ENCODE measurements at places on chromosomes 5 and 9.

GRCh38 chr5:168382421-168382820 lies 91.0 kb downstream of the WWC1 start:
- DNase-seq, result no peak

DNA sequence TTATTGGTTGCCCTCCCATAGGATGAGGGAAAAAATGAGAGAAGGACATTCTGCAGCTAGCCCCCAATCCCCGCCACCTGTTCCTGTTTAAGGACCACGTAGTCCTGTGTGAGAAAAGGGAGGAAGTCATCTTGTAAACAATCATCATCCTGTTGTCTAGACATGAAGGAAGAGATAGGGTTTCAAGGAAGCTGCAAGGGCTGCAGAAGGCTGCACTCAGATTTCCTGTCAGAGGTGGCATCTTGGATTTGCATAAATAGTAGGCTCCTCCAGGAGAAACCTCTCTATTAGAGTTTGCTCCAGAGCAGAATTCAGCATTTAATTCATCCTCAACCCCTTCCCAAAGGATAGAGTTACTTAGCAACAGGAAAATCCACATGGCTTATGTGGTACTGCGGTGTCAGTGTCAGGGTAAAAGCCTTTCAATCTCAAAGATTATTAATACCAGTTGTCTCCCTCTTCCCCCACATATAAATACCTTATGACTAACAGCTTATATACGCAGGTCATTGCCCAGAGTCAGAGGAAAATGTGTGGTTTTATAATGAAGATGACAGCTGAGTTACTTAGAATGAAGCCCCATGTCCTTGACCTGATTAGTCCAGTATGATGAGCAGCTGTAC lies 4.6 kb upstream of the DNAJC18 start:
- DNase-seq, result peak; percentile 96

DNA sequence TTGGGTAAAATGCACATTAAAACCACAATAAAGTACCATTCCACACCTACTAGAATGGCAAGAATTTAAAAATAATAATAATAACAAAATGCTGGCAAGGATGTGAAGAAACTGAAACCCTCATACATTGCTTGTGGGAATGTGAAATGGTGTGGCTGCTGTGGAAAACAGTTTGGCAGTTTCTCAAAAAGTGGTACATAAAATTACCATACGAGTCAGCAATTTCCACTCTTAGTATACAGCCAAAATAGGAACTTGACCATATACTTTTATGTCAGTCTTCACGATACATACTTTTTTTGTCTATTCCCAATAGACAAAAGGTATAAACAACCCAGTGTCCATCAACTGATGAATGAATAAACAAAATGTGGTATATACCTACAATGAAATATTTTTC lies 15.6 kb downstream of the FKBP15 start:
- no peak for DNase-seq

- DNase-seq, result no peak
Measured at GRCh38 chr5:45335978-45336377, 360.2 kb downstream of the HCN1 start.

GRCh38 chr9:124788542-124789217 lies 11.7 kb downstream of the OLFML2A start:
- no peak for DNase-seq

DNA sequence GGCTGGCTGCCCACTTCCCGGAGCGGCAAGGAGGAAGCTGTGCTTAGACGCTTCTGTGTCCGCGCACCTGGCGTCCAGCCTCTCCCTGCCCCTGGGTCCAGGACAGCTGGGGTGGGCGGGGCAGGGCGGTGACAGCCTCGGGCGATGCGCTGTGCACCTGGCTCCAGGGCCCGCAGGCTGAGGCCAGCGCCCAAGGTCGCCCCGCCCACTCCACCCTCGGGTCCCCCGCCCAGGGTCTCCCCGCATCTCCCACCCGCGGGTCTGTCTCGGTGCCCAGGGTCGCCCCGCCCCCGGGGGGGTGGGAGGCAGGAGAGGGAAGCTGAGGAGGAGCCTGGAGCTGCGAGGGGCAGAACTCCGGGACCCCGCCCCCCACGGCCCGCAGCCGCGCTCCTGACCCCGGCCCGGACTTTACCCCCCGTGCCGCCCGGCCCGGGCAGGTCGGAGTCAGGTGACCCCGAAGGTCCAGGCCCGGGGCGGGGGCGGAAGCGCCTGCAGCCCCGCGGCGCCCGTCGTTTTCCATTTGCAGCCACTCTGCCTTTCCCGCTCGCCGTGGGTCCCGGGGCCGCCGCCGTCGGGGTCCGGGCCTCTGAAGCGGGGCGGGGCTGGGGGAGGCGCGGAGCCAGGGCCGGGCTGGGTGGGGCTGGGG lies at the start of gene ENTPD8:
Gene ENTPD8, minus strand, starts transcription at position 69 of the 646 bp plus-strand sequence. CDS start 3,072 bp downstream, outside the sequence.
- no peak for DNase-seq

GRCh38 chr5:180126716-180127681 lies 55.4 kb upstream of the RNF130 start:
- no peak for DNase-seq

DNA sequence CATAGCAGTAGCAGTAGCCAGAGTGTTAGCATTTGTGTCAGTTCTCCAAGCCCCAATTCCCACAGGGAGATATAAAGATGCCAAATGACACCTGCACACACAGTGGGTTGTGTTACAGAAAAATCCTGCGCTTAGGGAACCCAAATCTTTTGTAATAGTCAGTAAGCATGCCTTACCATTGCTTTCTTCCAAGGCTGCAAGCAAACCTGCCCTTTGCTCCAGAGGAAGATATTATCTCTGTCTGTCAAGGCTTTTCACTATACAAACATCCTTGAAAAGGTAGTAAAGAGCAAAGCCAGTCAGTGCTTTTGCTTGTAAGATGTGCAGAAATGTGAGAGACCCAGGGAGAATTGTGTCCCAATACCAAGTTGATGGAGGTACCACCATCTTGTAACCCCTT lies 2.9 kb downstream of the ANKDD1B start:
- DNase-seq, result no peak

- DNase-seq, result no peak
Measured at GRCh38 chr5:149140197-149141002, 893 bp upstream of the ABLIM3 start.

- no peak for DNase-seq
Measured at GRCh38 chr9:93918061-93918460, 37.1 kb downstream of the BARX1 start.

DNA sequence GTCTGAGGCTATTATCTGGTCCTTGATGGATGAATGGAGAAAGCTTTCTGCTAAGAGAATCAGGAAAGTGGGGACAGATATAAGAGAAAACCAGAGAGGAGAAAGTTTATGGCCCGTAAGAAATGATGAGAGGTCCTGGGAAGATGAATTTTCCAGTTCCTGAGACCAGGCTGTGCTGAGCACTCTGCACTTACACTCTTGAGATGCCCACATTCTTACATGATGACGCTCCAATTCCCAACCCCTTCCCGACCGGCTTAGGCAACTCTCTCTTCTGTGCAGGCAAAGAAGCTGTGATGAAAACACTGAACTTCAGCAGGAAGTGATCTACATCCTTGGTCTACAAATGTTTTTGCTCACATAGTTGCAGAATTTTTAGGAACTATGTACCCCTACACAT lies 417.0 kb downstream of the ARHGEF28 start:
- DNase-seq, result peak; percentile 84

GRCh38 chr9:131122158-131122557 lies 3.2 kb upstream of the NUP214 start:
- no peak for DNase-seq

GRCh38 chr9:130150779-130151382 lies 21.3 kb upstream of the NCS1 start:
- peak; percentile 70 for DNase-seq

- peak; percentile 79 for DNase-seq
Measured at GRCh38 chr9:122464633-122465567, 12.8 kb downstream of the OR1J1 start.

GRCh38 chr9:133141833-133142595 lies 21.0 kb upstream of the RALGDS start:
- DNase-seq, result no peak

- no peak for DNase-seq
Measured at GRCh38 chr9:102087141-102087540, 348.7 kb upstream of the GRIN3A start.

DNA sequence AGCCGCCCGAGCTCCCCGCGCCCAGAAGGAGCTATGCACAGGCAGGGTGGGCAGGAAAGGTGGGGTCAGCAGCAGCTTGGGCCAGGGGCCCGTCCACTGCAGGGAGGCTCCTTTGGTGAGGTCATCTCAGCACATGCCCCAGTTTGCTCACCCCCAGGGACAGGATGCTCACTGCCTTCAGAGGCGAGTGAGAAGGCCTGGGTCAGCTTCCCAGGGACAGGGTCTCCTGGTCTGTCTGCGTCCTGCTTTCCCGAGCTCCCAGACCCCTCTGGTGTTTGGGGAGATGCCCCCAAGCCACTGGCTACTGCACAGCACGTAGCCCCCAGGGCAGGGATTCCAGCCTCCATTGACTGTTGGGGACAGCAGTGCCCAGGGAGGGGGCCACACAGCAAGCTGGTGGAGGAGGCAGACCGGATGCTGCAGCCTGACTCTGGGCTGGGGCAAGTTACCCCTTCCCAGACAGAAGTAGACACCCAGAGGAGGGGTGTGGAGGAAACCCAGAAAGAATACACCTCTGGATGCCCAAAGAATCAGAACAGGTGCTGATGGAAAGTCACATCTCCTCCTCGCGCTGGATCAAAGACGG lies 581 bp upstream of the SARDH start:
- no peak for DNase-seq

DNA sequence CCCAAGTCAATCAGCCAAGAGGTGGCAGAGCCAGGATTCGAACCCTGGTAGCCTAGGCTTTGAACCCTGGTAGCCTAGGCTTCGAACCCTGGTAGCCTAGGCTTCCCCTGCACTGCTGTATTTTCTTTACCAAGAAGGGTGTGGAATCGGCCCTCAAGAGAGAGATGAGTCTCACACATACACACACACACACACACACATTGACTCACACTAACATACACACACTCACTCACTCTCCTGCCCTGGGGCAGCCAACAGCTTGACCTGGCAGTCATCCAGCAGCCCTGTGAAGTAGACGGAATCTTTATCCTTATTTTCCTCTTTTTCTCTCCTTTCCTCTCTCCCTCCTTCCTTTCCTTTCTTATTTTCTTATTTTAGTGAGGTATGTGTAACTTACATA lies 55.4 kb upstream of the RPL26L1 start:
- DNase-seq, result peak; percentile 95

DNA sequence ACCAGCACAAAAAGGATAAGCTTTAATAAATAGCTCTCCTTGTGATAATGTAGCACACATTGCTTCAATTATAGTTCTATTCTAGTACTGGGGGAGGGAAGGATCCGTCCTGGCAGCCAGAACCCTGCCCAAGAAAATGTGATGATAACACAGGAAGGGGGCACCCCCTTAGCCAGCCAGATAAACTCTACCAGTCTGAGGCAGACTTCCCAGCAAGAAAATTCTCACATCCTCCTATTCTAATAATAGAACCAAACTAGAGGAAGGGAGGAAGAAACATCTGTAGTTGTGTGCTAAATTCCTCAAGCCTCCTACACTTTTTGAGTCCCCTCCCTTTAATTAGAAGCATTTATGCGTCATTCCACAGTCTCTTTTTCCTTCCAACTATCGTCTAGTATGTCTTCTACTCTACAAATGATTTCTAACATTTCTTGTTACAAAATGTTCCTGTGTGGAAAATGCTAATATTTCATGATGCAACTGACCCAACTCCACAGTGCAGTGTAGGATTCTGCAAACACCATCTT lies 261.0 kb downstream of the SEMA5A start:
- peak; percentile 79 for DNase-seq

- no peak for DNase-seq
Measured at GRCh38 chr5:175884214-175884613, 12.8 kb downstream of the CPLX2 start.

DNA sequence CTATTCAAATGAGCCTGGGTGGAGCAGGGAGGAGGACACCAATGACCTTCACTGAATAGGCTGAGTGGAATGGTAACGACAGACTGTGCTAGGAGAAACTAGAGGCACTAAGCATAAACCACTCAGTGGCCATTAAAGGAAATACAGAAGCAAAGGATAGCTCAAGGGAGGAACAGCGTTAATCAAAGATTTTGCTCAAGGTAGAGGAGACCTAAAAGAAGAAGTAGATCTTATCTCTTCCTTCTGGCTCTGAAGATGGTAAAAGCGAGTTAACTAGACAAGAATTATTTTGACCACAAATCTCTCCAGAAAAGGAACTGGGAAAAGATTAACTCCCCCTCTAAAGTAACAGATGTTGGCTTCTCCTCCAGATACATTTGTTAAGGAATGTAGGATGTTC lies 299.6 kb downstream of the EPB41L4A start:
- DNase-seq, result peak; percentile 47

DNA sequence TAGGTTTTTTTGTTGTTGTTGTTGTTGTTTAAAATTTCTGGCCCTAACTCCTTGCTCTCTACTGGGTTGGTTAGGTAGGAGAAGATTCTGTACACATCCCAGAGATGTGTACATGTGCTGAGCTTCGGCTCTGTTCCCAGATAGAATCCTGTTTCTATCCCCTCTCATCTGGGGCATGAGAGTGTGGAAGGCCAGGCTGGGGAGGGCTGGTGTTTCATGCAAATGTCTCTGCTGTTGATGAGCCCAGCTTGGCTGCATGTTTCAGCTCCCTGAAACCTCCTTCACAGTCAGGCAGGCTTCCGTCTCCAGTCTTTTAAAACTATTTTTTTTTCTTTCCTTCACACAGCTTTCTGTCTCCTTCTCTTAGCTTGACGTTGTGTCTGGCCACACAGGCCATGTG lies 526.9 kb upstream of the KLF4 start:
- DNase-seq, result no peak

- DNase-seq, result no peak
Measured at GRCh38 chr9:136079211-136079915, 15.7 kb downstream of the NACC2 start.

- no peak for DNase-seq
Measured at GRCh38 chr5:80623999-80624398, 30.5 kb upstream of the MSH3 start.

GRCh38 chr5:121029536-121030245 lies 565.6 kb downstream of the PRR16 start:
- DNase-seq, result peak; percentile 92

GRCh38 chr9:93054758-93055704 lies 3.5 kb upstream of the SUSD3 start:
- DNase-seq, result no peak

DNA sequence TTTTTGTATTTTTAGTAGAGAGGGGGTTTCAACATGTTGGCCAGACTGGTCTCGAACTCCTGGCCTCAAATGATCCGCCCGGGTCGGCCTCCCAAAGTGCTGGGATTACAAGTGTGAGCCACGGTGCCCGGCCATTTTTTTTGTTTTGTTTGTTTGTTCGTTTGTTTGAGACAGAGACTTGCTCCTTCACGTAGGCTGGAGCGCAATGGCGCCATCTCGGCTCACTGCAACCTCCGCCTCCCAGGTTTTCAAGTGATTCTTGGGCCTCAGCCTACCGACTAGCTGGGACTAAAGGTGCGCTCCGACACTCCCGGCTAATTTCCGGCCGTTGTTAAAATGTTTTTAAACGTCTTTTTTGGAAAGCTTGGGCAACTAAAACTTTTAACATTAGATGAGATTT lies 54.0 kb downstream of the SHOC1 start:
- DNase-seq, result no peak

- DNase-seq, result peak; percentile 90
Measured at GRCh38 chr5:6399980-6400910, 21.9 kb upstream of the MED10 start.

- DNase-seq, result no peak
Measured at GRCh38 chr5:79243224-79243623, 7.3 kb downstream of the JMY start.

Data from fibroblast of upper back skin (primary cell).